ENCODE measurements at places on chromosomes 1 and 21.

- peak; percentile 60 for DNase-seq
These were observed 607 bp upstream of the LGR6 start for GRCh38 chr1:202192770-202193613.

DNA sequence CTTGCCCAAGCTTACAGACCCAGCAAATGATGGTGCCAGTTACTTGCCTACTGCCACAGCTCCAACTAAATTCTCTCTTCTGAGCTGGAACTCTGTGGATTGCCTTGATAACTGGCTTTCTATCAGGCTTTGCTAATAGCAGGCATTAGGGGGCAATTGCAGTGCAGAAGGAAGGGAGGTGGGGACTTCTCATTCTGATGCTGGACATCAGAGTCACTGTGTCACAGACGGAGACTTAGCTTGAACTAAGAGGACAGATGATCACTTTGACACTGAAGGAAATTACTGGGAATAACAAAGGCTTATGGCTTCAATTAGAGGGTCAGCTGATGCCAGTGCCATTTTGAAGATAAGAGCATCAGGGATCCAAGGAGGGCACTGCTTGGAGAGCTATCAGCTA is 114.5 kb downstream of the DDX20 start:
- no peak for DNase-seq

- DNase-seq, result no peak
These were observed 63.3 kb downstream of the TNR start for GRCh38 chr1:175679981-175680652.

DNA sequence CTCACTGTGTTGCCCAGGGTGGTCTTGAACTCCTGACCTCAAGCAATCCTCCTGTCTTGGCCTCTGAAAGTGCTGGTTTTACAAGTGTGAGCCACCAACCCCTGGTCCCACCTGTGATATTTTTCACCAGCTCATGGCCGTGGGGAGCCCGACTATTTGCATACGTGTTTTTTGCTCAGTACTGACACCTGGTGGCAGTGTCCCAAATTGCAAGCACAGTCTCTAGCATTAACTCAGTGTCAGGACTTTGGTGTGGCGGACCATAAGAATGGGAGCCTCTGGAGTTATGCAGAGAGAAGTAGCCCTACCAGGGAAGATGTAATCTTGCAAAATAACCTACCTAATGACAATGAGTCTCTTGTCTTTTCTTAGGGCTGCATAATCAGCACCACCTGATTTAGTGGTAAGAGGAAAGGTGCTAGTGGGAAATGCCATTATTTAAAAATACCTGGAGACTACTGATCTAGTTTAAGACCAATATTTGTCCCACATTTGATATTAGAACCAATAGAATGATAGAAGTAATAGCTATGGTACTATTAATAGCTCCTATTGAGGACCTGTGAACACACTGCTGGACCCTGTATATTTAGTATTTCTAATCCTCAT is 305.4 kb downstream of the DISC1 start:
- peak; percentile 32 for DNase-seq

- DNase-seq, result no peak
These were observed 21.0 kb downstream of the SLC27A3 start for GRCh38 chr1:153795934-153796785.

- no peak for DNase-seq
These were observed 6.1 kb upstream of the KHDRBS1 start for GRCh38 chr1:32007591-32007940.

GRCh38 chr1:14511796-14512585 is 86.5 kb upstream of the KAZN start:
- DNase-seq, result no peak

DNA sequence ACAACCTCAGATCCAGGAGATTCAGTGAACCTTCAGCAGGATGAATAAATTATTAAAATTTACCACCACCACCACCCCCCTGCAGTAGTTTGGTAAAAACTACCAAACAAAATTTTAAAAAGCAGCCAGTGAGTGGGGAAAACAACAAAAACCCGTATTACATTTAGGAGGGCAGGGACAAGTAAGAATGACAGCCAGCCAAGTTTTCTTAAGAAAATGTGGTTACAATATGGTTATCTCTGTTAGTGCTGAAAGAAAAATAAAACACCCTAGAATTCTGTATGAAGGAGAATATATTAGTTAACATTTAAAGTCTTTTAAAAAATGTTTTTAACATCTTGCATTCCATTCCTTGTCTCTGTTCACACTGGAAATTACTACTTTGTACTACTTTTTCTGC is 14.7 kb downstream of the CD46 start:
- DNase-seq, result no peak

- no peak for DNase-seq
These were observed 4.7 kb upstream of the PADI1 start for GRCh38 chr1:17200246-17200645.

DNA sequence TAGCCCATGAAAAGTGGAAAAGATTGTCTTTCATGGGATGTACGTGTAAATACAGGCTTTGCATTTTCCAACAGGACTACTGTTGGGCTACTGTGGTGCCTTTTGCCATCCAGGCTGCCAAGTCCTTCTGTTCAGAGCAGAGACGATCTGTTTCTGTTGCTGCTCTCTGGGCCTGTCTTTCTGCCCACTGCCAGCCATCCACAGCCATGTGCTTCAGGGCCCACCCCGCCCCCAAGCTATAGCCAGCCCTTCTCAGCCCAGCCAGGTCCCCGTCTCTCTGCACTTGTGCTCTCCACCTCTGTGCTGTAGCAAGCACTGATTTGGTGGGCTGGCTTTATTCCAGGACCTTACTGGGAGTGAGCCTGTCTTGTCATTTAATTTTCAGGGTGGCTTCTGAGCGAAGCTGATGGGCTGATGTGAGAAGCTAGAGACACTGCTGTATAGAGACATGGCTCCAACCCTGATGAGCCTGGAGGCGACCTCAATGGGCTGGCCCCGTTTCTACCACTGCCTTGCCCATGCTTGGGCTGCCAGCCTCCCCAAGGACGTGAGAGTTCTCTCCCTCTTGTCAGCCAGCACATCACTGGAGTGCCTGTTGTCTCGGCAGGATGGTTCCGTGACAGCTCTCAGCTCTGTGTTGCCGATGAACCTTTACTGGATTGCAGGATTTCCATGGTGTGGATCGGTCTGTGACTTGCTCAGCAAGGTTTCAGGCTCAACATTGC is 137.8 kb downstream of the PEX14 start:
- no peak for DNase-seq

- DNase-seq, result no peak
These were observed 176.5 kb downstream of the KAZN start for GRCh38 chr1:14774988-14775387.

DNA sequence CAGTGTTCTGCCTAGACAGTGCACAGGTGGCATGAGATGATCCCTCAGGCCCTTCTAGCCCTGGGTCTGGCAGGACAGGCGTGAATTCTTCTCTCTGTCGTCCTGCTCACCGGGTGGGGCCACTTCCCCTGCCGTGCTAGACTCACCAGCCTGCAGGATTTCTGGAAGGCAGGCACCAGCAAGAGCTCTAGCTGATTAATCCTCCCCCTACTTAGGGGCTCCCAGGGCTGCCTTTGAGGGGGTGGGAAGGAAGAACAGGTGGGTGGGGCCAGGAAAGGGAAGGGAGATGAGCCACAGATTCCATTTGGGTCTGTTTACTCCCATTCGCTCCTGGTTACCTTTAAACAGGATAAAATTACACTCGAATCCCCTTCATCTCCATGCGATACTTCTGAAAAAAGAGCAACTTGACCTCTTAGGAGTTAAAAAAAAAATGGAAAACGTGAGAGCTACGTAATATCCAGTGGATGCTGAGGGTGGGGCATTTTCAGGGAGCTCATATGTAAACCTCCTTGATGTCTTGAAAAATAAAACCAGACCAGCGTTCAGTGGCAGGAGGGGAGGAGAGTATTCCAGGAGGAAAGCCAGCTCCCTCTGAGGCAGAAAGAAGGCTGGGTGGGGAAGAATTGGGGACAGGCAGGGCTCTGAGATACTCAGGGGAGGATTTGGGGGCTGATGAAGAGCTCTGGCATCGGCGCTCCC is 665.5 kb downstream of the PTPRU start:
- DNase-seq, result no peak

Data from stimulated activated CD4-positive, alpha-beta T cell treated with anti-CD3 and anti-CD28 coated beads, Interleukin-4, amount 100 ng/mL, for 1 hour (primary cell).